Activated CD8-positive, alpha-beta T cell treated with anti-CD3 and anti-CD28 coated beads, Interleukin-2, amount 10 ng/mL, durations not matched to agents 7 days and 5 days (primary cell): ENCODE measurements at places on chromosomes 6 and 20. TPM values are rescaled to one million over a fixed set of nuclear protein-coding genes. Genes with fewer than 3 reads are reported as not detected.
A peak's percentile ranks its signal among the peaks of the same experiment; 100 is the strongest.

GRCh38 chr6:129621252-129621651 lies 88.7 kb downstream of the ARHGAP18 start:
- H3K27me3 ChIP-seq, result no peaks in the 10 kb centered on the region
- H3K4me1 ChIP-seq, result no peaks in the 10 kb centered on the region
- peak; percentile 45 for DNase-seq
- H3K36me3 ChIP-seq, result peaks cover 10% of the 10 kb centered on the region

DNA sequence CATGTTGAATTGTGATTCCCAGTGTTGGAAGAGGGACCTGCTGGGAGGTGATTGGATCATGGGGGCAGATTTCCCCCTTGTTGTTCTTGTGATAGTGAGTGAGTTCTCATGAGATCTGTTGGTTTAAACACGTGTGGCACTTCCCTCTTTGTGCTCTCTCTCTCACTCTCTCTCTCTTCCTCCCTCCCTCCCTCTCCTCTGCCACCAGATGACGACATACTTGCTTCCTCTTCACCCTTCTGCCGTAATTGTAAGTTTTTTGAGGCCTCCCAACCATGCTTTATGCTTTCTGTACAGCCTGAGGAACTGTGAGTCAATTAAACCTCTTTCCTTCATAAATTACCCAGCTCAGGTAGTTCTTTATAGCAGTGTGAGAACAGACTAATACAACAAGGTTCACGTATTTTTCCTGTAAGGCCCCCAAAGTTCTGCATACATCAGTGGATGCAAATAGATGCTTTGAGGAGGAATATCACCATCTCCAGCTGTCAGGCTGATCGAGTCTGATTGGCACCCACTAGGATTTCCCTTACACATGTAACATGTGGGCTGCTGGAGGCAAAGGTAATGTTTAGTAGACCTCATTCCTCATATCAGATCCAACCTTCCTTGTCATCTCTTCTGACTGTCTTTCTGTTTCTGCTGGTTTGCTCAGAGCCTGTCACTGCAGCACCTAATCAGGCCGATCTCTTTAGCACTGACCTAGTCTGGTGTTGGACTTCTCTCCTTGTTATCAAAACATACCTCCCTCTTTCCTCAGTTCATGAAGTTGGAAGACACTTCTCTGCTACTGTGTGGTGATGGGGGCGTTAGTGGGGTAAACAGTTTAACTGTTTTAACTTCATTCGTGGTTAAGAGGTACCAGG lies 54.3 kb upstream of the BACH2 start:
- peak overlapping the region; percentile 27 for H3K4me3 ChIP-seq
- peak overlapping the region; percentile 73 for H3K27ac ChIP-seq
- DNase-seq, result peak; percentile 69

DNA sequence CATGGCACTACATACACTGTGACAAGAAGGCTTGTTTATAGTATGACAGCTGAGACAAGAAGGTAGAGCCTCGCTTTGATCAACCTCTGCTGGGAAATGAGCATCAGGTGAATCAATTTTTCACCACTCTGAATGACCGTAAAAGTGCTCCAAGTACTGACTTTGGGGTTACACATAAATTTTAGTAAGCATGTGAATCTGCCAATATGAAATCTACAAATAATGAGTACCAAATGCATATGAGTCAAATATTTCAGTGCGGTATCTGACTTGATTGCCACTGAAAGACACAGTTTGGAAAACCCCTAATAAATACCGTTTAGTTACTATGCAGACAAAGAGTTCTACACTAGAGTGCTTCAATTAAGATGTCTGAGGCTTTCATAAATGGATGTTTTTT lies 77.8 kb downstream of the ATG5 start:
- no peak overlapping the region for H3K27ac ChIP-seq
- H3K36me3 ChIP-seq, result peaks cover 21% of the 10 kb centered on the region
- H3K27me3 ChIP-seq, result no peaks in the 10 kb centered on the region

DNA sequence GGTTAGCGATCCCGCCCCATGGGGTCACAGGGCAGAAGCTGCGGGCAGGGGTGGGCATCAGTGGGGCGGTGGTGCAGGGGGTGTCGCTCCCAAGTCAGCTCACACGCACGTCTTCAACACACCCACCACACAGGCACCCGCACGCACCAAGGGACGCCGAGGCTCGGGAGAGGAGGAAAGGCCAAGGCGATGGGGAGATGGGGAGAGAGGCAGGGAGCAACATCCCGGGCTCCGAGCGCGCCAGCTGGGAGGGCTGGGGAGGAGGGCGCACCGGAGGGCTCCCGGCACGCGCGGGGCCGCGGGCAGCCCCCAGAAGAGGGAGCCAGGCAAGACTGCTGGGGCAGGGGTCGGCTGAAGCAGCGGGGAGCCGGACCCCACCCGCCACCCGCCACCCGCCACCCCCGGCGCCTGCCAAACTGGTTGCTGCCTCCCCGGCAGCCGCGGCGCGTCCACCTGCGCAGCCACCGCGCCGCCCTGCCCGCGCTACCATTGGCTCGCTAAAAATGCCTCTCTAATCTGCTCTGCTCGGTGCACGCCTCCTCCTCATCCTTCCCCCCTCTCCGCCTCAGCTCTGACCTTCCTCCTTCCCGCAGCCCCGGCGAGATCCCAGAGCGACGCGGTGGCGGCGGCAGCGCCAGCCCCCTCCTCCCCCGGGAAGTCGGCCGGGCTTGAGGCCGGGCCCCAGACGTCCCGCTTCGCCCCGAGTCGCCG lies at the start of gene PACSIN1:
TSS of gene PACSIN1 (plus strand) at position 546 of the 711 bp plus-strand sequence. CDS start 60,230 bp downstream, outside the sequence.
- no peak within 1 kb of the TSS for H3K27ac ChIP-seq
- H3K4me1 ChIP-seq, result peaks cover 6% of the 10 kb centered on the region
- no peaks in the 10 kb centered on the region for H3K36me3 ChIP-seq

The SRMS gene
- total RNA-seq, result not detected

DNA sequence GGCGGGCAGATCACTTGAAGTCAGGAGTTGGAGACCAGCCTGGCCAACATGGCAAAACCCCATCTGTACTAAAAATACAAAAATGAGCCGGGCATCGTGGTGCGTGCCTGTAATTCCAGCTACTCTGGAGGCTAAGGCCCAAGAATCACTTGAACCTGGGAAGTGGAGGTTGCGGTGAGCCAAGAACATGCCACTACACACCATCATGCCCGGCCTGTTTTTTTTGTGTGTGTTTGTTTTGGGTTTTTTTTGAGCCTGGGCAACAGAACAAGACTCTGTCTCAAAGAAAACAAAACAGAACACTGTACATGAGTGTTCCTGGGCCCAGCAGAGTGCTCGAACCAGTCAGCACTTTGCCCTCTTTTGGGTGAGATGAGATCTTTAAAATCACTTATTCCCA lies 159.1 kb downstream of the MTHFD1L start:
- no peak overlapping the region for H3K4me3 ChIP-seq
- H3K4me1 ChIP-seq, result peaks cover 9% of the 10 kb centered on the region
- no peak overlapping the region for H3K27ac ChIP-seq
- H3K36me3 ChIP-seq, result peaks cover 33% of the 10 kb centered on the region

- DNase-seq, result no peak
- H3K4me3 ChIP-seq, result no peak overlapping the region
- H3K27ac ChIP-seq, result no peak overlapping the region
These were observed 881.1 kb downstream of the EPHA7 start for GRCh38 chr6:92538275-92538674.

GRCh38 chr6:112343390-112343789 lies 3.7 kb upstream of the RFPL4B start:
- no peak overlapping the region for H3K27ac ChIP-seq
- no peaks in the 10 kb centered on the region for H3K4me1 ChIP-seq
- H3K27me3 ChIP-seq, result peaks cover 11% of the 10 kb centered on the region
- no peak overlapping the region for H3K4me3 ChIP-seq
- DNase-seq, result no peak
- no peaks in the 10 kb centered on the region for H3K36me3 ChIP-seq

- no peaks in the 10 kb centered on the region for H3K36me3 ChIP-seq
- DNase-seq, result no peak
- H3K4me1 ChIP-seq, result no peaks in the 10 kb centered on the region
- no peak overlapping the region for H3K27ac ChIP-seq
- peaks cover 3% of the 10 kb centered on the region for H3K27me3 ChIP-seq
- H3K4me3 ChIP-seq, result no peak overlapping the region
These were observed 249.8 kb downstream of the FNDC1 start for GRCh38 chr6:159418997-159419396.

- peak overlapping the region; percentile 95 for H3K4me3 ChIP-seq
- peaks cover 20% of the 10 kb centered on the region for H3K36me3 ChIP-seq
- no peaks in the 10 kb centered on the region for H3K27me3 ChIP-seq
- H3K27ac ChIP-seq, result peak overlapping the region; percentile 88
- DNase-seq, result peak; percentile 69
- H3K4me1 ChIP-seq, result peaks cover 39% of the 10 kb centered on the region
These were observed 1.1 kb downstream of the AMD1 start for GRCh38 chr6:110875548-110876169.

DNA sequence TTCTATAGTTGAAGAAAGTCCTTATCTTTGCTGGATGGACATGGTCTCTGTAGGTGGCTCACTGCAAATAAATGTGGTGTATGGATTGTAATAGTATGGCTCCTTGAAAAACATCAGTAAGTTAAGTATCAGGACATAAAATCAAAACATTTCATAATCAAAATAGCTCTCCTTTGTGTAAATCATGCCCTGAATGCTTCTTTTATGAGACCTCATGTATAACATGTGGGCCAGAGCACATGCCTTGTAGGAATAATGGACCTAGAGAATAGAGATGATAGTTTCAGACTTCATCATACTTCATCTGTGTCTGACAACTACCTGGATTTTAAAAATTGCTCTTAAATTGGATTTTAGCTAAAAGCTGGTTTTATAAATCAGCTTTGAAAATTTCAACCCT lies 159.9 kb downstream of the ASCC3 start:
- H3K27me3 ChIP-seq, result no peaks in the 10 kb centered on the region
- peaks cover 6% of the 10 kb centered on the region for H3K4me1 ChIP-seq
- no peak overlapping the region for H3K27ac ChIP-seq

The PHACTR1 gene
- total RNA-seq, result 0.61 TPM

The HLA-DQA1 gene
- 3.4 TPM for total RNA-seq

GRCh38 chr6:71310261-71310660 lies 21.6 kb downstream of the OGFRL1 start:
- H3K4me1 ChIP-seq, result no peaks in the 10 kb centered on the region
- H3K27ac ChIP-seq, result no peak overlapping the region
- no peak overlapping the region for H3K4me3 ChIP-seq
- DNase-seq, result no peak
- no peaks in the 10 kb centered on the region for H3K36me3 ChIP-seq

DNA sequence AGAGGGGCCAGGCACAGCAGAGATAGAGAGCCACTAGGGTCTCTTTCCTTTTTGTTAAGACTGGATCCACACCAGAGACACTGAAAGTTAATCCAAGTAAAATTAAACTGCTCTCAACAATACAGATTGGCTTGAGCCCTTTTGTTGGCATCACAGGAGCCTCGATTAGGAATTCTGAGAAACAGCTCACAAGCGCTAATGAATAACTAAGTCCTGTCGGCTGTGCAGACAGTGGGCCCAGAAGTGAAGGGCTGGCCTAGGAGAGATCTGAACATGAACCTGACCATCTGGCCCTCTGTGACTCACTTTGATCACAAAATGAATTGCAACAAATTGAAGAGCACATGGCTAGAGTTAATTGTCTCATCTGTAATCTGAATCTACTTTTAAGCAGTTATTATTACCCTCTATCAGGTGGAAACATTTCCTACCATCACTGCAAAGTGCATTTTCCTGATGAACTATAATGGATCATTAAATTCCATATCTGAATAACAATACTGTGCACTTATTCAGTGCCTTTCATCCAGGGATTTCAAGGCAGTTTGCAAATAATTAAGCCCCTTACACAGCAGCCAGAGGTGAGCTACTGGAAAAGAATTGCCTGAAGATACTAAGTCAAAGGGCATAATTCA lies 3.2 kb downstream of the BACH2 start:
- H3K4me1 ChIP-seq, result peaks cover 61% of the 10 kb centered on the region
- peak overlapping the region; percentile 77 for H3K4me3 ChIP-seq
- no peak for DNase-seq
- H3K27me3 ChIP-seq, result peaks cover 2% of the 10 kb centered on the region
- peaks cover 45% of the 10 kb centered on the region for H3K36me3 ChIP-seq
- peak overlapping the region; percentile 84 for H3K27ac ChIP-seq
